ENCODE measurements at places on chromosomes 1 and 21.

- DNase-seq: no peak
Measured at GRCh38 chr1:207027206-207027777, 5.3 kb downstream of the C1orf116 start.

DNA sequence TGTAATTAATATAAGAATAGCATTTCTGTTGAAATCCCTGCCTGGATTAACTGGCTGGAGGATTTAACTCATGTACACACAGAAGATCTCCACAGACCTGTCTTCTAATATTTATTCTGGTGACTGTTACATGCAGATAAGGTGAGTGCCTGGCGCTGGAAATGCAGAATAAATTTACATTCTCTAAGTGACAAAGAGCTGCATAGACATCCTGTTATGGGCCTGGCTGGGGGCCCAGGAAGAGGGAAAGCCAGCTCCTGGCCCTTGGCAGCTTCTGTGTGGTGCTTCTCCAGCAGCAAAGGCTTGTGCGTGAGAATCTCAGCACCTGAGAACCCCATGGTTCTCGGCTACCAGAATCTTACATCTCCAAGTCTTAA lies 446.6 kb downstream of the PTPRU start:
- DNase-seq: no peak

- no peak for DNase-seq
Measured at GRCh38 chr1:202880062-202880461, 8.9 kb downstream of the RABIF start.

GRCh38 chr1:200411406-200412257 lies 1.8 kb upstream of the ZNF281 start:
- DNase-seq: peak; percentile 32

- DNase-seq: no peak
Measured at GRCh38 chr1:96340686-96341085, 380.9 kb upstream of the PTBP2 start.

DNA sequence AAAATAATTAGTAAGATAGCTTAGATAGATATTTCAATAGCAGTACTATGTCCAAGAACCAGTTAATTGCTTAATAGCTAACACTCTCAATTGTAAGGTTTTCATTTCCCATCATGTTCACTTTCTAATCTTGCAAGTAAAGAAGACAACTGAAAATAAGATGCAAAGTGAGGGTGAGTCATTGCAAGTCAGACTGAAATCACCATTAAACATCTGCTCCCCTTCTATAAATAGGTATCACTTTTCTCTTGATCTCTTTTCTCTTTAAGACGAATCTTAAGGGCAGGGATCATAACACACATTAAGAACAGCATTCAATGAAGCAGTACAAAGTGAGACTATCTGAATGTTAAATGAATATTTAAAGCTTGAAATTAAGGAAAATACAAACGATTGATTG lies 40.4 kb downstream of the UBR4 start:
- no peak for DNase-seq

- no peak for DNase-seq
Measured at GRCh38 chr1:198927129-198927528, 288.3 kb downstream of the PTPRC start.

DNA sequence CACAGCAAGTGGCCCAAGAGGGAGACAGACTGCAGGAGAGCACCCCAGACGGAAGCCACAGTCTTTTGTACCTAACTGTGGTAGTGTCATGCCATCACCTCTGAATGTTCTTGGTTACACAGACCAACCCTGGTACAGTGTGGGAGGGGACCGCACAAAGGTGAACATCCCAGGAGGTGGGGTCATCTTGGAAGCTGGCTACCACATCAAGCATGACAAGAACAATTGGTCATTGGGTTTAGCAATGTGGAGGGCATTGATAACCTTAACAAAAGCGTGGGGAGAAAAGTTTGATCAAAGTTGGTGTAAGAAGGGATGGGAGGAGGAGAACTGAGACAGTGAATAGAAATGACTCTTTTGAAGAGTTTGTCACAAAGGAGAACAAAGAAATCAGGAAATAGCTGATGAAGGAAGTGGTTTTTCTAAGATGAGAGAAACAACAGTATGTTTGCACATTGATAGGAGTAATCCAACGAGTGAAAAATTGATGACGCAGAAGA lies 87.1 kb upstream of the CACNA1E start:
- no peak for DNase-seq

DNA sequence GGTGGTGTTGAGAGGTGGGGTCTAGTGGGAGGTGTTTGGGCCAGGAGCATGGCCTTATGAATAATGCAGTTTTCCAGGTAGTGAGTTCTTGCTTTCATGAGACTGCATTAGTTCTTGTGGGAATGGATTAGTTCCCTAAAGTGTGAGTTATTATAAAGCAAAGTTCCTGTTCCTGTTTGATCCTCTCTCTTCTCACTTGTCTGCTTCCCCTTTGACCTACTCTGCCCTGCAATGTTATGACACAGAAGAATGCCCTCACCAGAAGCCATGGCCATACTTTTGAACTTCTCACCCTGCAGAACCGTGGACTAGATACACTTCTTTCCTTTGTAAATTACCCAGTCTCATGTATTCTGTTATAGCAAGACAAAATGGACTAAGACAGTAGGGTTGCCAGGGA lies 53.6 kb downstream of the MAP3K7CL start:
- DNase-seq: no peak

DNA sequence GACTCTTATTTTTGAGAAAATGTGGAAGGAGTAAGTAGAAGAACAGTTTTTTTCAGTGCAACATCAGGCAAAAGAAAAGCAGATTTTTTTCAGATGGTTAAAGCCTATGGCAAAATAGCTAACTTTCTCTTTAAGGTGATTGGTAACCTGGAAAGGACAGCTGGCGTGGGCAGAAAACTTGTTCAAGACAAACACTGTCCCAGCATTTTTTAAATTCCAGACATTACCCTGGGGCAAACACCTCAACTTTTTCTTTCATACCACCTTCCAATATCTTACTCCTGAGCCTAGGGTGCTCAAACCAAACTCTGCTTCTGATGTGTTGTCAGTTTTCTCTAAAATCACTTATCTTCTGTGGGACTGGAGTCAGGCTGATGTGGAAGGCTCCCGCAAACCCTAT lies 2.7 kb upstream of the LEPR start:
- DNase-seq: no peak

DNA sequence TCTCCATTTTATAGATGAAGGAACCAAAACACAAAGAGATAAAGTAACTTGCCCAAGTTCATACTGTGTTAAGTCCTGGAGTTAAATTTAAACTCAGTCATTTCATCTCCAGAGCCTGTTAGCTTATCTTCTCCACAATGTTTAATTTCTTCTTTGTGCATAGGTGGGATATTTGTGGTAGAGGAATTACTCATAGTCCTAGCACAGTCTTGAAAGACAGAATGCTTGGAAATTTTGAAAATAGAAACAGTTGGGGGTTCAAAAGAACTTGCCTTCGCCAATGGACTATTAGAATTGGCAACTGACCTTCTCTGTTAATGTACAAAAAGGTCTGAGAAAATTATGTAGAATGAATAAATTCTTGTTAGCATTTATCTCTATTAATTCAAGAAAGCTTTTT lies 832.0 kb upstream of the PRMT6 start:
- DNase-seq: no peak

DNA sequence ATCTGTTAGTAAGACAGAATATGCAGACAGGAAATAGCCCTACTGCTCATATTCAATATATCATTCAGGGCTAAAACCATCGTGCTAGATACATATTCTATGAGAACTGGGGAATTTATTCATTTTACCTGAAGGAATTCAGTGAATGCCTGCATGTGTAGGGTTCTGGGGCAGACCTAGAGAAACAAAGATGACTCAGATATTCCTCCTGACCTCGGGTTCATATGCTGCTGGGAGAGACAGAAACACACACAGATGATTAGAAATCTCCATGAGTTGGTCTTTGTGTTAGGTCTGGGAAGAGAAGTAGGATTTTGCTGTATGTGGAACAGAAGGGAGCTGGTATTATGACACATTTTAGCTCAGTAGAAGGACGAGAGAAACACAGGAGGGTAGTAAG lies 176.5 kb upstream of the ST6GALNAC5 start:
- no peak for DNase-seq

DNA sequence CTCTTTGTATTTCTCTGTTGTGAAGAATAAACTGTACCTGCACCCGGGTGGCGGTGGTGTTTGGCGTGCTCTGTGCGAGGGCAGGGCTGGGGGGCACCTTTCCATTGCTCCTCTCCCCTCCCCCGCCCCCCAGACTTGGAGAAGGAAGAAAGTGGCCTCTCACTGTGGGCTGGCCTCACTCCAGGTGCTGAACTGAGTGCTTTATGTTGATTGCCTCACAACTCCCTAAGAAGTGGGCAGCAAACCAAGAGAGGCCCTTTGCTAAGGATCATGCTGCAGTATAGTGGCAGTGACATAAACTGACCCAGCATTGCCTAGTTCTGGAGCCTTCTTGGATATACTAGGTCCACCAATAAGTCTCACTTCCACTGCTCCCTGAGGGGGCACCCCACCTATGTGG lies 20.2 kb downstream of the A3GALT2 start:
- DNase-seq: no peak

- no peak for DNase-seq
Measured at GRCh38 chr1:230287674-230288315, 138.3 kb downstream of the PGBD5 start.

GRCh38 chr1:23472351-23473036 lies 11.5 kb downstream of the ASAP3 start:
- no peak for DNase-seq

DNA sequence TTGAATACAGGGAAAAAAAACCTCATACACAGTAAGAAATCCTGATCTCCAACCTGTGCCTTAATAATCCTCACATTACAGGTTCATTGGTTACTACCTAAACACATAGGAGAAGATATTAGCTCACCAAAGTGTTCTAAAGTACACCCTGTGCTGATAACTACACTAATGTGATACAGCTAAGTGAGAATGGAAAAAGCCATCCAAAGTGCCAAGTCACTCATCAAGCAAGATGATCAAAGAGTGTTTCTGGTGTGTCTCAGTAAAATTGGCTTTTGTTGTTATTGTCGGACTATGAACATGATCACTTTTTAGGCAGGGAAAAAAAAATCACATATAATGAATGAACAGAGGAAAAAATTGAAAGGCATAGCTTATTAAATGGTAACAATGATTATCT lies 31.4 kb downstream of the EPS15 start:
- peak; percentile 12 for DNase-seq

DNA sequence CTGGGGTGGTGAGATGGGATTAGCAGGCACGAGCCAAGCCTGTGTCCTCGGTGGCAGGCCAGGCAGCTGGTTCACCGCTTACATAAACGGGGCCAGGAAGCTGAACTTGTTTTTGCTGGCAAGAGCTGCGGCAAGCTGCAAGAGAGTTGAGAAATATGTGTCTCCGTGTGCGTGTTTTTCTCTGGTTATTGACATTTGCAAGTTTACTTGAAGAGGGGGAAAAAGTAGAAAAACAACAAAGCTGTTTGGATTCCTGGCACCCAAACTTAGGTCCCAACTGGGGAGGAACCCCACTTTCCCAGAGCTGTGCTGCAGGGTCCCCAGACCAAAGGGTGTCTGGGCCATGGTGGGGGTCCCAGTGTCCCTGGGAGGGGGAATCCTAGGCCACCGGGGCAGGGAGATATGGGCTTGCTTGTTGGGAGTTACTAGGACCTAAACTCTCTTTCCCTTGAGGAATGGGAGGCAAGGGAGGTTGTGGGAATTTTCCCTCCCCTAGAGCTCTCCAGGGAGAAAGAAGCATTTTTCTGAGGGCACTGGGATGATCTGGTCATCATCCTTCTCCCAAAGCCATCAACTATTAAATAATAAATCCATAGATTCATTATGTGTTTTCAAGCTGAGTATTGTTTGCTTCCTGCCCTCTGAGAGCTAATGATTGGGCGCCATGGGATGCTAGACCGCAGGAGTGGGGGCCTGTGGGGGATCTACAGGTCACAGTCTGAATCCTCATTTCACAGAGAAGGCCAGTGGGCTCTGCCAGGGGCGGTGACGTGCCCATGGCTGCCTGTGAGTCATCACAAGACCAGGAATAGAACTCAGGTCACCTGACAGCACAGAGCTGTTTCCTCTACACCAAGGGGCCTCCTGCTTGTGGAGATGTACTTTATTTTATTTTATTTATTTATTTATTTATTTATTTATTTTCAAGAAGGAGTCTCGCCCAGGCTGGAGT lies 14.8 kb downstream of the IL6R start:
- DNase-seq: no peak

- no peak for DNase-seq
Measured at GRCh38 chr1:206890125-206891060, 6.8 kb upstream of the IL24 start.

GRCh38 chr1:90911353-90911752 lies 110.5 kb downstream of the ZNF644 start:
- no peak for DNase-seq

DNA sequence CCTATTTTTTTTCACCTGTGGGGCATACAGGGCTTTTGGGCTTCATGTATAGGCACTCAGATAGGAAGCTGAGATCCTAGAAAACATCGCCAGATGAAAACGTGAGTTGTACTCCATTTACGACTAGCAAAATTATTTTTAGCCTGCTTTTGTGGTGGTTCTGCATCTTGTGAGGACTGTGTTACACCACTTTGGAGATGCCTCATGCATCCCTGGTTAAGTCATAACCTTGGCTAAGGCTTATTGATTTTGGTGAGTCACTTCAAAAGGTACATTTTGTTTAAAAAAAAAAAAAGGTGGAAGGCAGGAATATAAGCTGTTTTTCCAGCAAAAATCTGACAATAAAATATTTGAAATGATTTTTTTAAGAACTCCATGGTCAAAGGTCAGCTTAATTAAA lies 101.8 kb upstream of the OLFM3 start:
- no peak for DNase-seq

DNA sequence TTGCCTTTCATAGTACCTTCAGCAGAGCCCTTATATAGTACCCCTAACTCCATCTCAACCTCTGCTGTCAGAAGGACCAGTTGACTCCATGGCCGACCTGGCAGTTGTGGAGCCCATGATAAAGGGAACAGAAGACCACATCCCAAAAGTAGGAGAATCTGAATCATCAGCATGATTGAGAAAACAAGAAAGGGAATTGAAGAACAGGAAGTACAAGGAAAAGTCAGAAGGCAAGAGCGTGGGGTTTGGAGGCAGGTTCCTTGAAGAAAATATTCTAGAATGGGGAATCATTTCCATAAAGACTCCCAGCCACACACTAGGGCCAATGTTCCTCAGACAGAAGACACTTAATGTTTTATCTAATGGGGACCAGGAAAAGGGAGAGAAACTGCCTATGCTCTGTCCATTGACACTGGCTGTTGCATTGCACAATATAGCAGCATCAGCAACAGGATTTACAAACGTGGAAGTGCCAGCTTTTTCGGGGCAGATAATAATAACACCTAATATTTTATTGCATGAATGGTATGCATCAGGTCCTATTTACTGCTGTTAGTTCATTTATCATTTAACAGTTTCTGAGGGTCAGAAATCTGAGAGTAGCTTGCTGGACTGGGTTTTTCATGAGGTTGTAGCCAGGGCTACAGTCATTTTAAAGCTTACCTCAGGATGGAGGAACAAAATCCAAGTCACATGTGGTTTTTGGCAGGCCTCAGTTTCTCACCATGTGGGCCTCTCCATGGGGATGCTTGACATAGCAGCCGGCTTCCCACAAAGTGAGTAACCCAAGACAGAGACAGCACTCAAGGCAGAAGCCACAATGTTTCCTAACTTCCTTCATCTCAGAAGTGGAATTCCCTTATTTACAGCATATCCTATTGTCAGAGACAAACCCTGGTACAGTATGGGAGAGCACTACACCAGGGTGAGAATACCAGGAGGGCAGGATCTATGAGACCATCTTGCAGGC lies 483.4 kb downstream of the PLPP3 start:
- no peak for DNase-seq

Measured in HuH-7 (cell line).